ENCODE measurements at places on chromosomes 7 and 10. TPM values are rescaled to one million over a fixed set of nuclear protein-coding genes. Genes with fewer than 3 reads are reported as not detected.

Gene CNTNAP2
- not detected for total RNA-seq

Gene ANKRD30A
- not detected for total RNA-seq

DNA sequence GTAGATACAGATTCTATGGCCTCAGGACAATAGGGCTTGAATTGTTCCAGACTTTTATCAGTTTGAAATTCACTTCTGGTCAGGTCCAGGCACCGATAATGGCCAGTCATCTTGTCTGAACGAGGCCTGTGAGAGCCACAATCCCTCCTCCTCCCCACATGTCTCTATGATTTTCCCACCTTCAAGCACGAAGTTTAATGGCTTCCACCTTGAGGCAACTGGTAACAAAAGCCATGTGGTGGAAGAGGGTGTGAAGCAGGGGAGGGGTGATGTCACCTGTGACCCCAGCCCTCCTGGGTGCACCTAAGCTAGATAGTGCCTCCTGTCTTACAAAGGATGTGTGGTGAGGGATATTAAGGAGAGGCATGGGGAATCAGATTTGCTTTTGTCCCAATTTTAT is 89.2 kb downstream of the PCGF5 start:
- DNase-seq, result no peak

- no peak for DNase-seq
Measured at GRCh38 chr10:451021-451471, 238.4 kb downstream of the DIP2C start.

- no peak for DNase-seq
Measured at GRCh38 chr7:118214833-118215182, 9.7 kb upstream of the ANKRD7 start.

DNA sequence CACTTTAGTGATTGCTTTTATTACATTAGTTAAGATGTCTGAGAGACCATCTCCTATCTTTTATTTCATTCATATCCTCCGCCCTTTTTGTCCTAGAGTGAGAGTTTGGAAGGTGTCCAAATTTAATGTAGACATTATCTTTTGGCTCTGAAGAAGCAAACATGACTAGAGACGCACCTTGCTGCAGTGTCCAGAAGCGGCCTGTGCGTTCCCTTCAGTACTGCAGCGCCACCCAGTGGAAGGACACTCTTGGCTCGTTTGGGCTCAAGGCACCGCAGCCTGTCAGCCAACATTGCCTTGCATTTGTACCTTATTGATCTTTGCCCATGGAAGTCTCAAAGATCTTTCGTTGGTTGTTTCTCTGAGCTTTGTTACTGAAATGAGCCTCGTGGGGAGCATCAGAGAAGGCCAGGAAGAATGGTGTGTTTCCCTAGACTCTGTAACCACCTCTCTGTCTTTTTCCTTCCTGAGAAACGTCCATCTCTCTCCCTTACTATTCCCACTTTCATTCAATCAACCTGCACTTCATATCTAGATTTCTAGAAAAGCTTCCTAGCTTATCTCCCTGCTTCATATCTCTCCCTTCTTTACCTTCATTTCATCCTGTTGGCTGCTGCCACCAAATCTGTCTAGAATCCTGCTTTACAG is 10.4 kb upstream of the CLCN1 start:
- DNase-seq, result peak; percentile 55

Measured in gastrocnemius medialis (tissue), 4 donors.